Mesenteric fat pad (tissue), 1 donor: ENCODE measurements at places on chromosomes 5 and 9. TPM values are rescaled to one million over a fixed set of nuclear protein-coding genes. Genes with fewer than 3 reads are reported as not detected.

SLC6A19 gene
- 0.32 TPM for total RNA-seq

FOXD4L5 gene
- not detected for total RNA-seq

EHMT1 gene
- total RNA-seq: 95.3 TPM

TYRP1 gene
- not detected for total RNA-seq

SPATA31E1 gene
- not detected for total RNA-seq

DRD1 gene
- total RNA-seq: 1.1 TPM

PTGES2 gene
- 59.5 TPM for total RNA-seq

UAP1L1 gene
- total RNA-seq: 28.1 TPM

LCN1 gene
- 2.3 TPM for total RNA-seq

STX17 gene
- 26.1 TPM for total RNA-seq

BRD3 gene
- 28.6 TPM for total RNA-seq

RGS7BP gene
- total RNA-seq: 0.93 TPM

SH2D3C gene
- total RNA-seq: 28.1 TPM

GHR gene
- 145 TPM for total RNA-seq

FOXD4L6 gene
- total RNA-seq: not detected

CDC37L1 gene
- 40.3 TPM for total RNA-seq

KIF20A gene
- total RNA-seq: not detected

PDE6A gene
- total RNA-seq: not detected

SPATA31C1 gene
- not detected for total RNA-seq

TOR4A gene
- total RNA-seq: 9.2 TPM

IARS1 gene
- total RNA-seq: 96.7 TPM

PKD2L2 gene
- not detected for total RNA-seq

PCDHA1 gene
- not detected for total RNA-seq

ZNF608 gene
- 15.3 TPM for total RNA-seq

SEPTIN8 gene
- total RNA-seq: 33.4 TPM

PCDHB7 gene
- 1.6 TPM for total RNA-seq

FOXI1 gene
- total RNA-seq: not detected

SHOC1 gene
- total RNA-seq: not detected

ADAMTS16 gene
- total RNA-seq: 1.8 TPM

PPWD1 gene
- total RNA-seq: 25.0 TPM

FGF1 gene
- total RNA-seq: 9.9 TPM

CBY3 gene
- not detected for total RNA-seq

PPP1R2B gene
- total RNA-seq: not detected

P4HA2 gene
- total RNA-seq: 15.7 TPM

PALM2AKAP2 gene
- 120 TPM for total RNA-seq

GFI1B gene
- total RNA-seq: not detected

KIAA0825 gene
- total RNA-seq: 3.8 TPM

KCNV2 gene
- not detected for total RNA-seq

GDNF gene
- total RNA-seq: 0.13 TPM
